ENCODE measurements at places on chromosomes 12 and 14. TPM values are rescaled to one million over a fixed set of nuclear protein-coding genes. Genes with fewer than 3 reads are reported as not detected.

GRCh38 chr12:7373226-7373625 lies 69.4 kb downstream of the ACSM4 start:
- DNase-seq: no peak

- no peak for DNase-seq
Observed at GRCh38 chr14:73465823-73466532, 7.6 kb upstream of the NUMB start.

GRCh38 chr12:54216797-54217661 lies 28.2 kb upstream of the SMUG1 start:
- peak; percentile 62 for DNase-seq

DNA sequence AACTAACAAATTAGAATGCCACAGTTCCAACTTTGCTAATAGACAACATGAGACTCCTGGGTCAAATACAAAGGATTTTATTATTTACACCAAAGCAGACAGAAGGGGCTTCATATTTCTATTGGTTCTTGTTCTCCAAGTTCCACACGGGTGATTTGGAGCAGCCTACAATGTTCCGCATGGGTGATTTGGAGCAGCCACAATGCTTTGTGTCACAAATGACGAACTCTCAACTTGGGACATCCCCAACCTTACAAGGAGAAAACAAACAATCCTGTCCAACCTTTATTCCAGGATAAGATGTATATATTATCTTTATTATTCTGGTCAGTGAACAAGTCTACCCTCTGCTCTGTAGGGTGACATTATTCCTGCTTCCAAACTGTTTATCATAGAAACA lies 694.3 kb upstream of the MGAT4C start:
- no peak for DNase-seq

- DNase-seq: no peak
Observed at GRCh38 chr12:96883571-96883970, 23.5 kb upstream of the NEDD1 start.

DNA sequence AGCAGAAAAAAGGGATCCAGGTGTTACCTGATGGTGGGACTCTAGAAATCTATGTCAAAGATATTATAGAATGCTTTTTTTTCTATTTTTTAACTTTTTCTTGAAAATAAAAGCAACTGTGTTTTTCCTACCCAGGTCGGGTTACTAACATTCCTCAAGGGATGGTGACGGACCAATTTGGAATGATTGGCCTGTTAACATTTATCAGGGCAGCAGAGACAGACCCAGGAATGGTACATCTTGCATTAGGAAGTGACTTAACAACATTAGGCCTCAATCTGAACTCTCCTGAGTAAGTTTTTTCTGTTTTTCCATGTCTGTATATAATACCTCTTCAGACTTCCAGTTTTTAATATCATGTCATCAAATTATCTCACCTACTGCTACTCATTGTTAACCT lies 27.6 kb upstream of the KCNMB4 start:
- no peak for DNase-seq

DNA sequence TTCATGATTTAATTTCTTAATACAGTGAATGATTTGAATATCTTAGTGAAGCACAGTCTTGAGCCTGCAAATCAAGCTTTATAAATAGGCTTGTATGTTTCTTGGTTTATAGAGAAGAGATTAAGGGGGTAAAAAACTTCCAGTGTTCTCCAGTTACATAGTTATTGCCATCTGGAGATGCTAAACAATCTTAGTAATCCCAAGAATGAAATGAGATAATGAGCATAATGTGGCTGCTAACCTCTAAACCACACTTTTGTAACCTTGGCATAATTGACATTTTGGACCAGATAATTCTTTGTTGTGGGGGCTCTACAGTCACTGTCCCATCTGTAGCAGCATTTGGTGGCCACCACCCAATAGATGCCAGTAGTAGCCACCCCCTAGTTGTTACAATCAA lies 316.8 kb downstream of the CCDC91 start:
- no peak for DNase-seq

GRCh38 chr12:86134561-86134960 lies 121.6 kb downstream of the MGAT4C start:
- no peak for DNase-seq

- DNase-seq: no peak
Observed at GRCh38 chr12:96437171-96437445, 36.9 kb upstream of the CDK17 start.

DNA sequence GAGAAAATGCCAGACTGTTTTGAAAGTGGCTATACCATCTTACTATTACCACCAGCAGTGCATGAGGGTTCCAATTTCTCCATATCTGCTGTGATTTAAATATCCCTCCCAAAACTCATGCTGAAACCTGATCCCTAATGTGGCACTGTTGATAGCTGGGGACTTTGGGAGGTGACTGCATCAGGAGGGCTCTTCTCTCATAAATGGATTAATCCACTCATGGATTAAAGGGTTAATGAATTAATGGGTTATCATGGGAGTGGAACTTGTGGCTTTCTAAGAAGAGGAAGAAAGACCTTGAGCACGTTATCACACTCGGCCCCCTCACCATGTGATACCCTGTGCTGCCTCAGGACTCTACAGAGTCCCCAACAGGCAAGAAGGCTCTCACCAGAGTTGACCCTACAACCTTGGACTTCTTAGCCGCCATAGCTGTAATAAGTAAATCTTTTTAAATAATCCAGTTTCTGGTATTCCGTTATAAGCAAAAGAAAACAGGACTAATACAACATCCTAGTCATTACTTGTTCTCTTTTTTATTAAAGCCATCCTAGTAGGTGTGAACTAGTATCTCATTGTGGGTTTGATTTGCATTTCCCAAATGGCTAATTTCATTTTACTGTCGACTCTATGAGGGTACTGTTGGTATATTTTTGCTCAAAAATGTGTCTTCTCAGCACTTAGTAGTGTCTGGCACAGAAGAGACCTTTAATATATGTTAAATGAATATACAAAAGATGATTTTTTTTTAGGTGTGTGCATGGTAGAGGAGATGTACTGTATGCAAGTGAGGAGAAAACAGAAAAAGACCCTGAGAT lies 14.3 kb downstream of the PPP1R12A start:
- DNase-seq: no peak

DNA sequence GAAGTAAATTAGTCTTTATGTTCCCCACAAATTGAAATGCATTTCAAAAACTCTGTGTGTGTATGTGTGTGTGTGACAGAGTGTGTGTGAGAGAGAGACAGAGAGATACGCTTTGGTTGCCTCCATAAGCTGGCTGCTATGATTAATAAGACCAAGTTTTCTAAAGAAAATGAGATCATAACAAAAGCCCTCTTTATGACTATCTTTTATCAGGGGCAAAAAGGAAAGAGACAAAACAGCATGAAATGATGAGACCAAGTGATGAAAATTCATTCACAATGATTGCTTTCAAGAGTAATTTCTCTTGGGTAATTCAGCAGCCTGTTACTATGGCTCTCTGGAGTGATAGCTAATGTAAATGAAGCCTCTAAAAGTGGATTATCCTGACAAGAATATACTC lies 277.6 kb upstream of the PLEKHG7 start:
- no peak for DNase-seq

GRCh38 chr14:99081156-99081765 lies 190.7 kb downstream of the BCL11B start:
- no peak for DNase-seq

DNA sequence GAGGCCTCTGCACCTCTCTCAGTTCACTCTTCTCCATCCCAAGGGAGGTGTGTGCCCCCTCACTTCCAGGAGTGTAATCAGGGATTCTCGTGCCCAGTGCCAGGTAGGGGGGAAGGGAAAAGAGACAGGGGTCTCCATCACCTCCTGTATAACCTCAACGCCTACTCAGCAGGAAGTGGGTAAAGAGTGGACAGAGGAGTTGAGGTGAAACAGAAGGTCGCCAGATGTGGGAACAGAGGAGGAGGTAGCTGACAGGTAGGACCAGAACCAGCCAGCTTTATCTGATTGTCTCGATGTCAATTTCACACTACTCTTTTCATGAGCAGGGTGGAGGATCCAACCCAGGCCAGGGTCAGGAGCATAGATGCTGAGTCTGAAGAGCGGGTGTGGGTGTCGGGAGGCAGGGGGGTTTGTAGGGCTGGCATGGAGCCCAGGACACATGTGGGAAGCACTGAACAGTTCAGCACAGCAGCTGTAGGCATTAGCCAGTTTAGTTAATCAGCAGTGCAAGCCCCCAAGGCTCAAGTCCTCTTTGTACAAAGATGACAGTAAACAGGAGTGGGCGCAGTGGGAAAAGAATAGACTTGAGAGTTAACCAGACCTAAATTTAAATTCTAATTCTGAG lies 213.5 kb downstream of the PELI2 start:
- no peak for DNase-seq

- DNase-seq: no peak
Observed at GRCh38 chr14:99040711-99041110, 231.3 kb downstream of the BCL11B start.

GRCh38 chr14:72653026-72653425 lies 240.9 kb downstream of the DPF3 start:
- no peak for DNase-seq

- no peak for DNase-seq
Observed at GRCh38 chr12:52022841-52023181, 16.1 kb downstream of the TAMALIN start.

- DNase-seq: no peak
Observed at GRCh38 chr14:102474934-102475333, 34.6 kb downstream of the ANKRD9 start.

GRCh38 chr14:102686196-102686801 lies 91.0 kb upstream of the TRAF3 start:
- no peak for DNase-seq

- no peak for DNase-seq
Observed at GRCh38 chr12:92729773-92730305, 27.1 kb downstream of the PLEKHG7 start.

Gene ACADS
- 12.8 TPM for total RNA-seq

Gene CIROP
- not detected for total RNA-seq

Gene DLST
- 79.7 TPM for total RNA-seq

Gene FERMT2
- total RNA-seq: 75.8 TPM

Gene STYK1
- 1.0 TPM for total RNA-seq

Gene BEGAIN
- total RNA-seq: 5.1 TPM

Gene SERPINA9
- total RNA-seq: not detected

Gene CLEC6A
- total RNA-seq: not detected

Gene DHH
- 0.63 TPM for total RNA-seq

Gene GPRC5D
- not detected for total RNA-seq

Gene DACT1
- 61.7 TPM for total RNA-seq

Gene FAM90A1
- total RNA-seq: 0.09 TPM

Gene ABHD4
- total RNA-seq: 28.4 TPM
